KG1 (cell line): ENCODE measurements at places on chromosomes 3 and 15.

DNA sequence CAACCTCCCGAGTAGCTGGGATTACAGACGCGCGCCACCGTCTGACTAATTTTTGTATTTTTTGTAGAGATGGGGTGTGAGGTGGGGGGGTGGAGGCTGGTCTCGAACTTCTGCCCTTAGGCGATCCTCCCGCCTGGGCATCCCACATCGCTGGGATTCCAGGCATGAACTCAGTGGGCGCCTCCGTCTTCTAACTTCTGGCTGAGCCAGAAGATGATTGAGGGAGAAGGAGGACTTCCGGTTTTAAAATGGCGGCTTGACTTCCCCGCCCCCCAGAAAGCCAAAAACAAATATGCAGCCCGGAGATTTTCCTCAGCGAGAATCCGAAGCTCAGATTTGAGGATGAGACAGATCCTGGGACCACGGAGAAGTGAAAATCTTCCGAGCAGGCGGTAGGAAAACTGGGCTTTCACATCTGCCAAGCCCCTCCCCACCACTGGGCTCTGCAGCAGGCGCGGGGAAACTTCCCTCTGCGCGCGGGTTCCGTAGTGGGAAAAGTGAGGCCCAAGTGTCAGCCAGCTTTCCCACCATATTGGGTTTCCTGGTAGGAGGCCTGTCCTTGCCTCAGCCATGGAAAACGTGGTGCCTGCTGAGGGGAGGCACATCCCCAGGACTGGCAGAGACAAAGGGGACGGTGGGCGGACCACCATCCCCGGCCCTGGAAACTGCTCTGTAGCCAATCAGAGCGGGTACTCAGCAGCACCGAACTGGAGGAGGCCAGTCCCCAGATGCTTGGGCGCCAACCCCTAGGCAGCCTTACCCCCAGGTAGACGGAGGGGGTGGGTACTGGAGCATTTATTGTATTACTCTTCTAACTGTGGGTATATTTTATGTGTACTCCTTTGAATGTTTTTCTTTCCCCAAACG lies 17.3 kb downstream of the CHST14 start:
- DNase-seq = no peak

DNA sequence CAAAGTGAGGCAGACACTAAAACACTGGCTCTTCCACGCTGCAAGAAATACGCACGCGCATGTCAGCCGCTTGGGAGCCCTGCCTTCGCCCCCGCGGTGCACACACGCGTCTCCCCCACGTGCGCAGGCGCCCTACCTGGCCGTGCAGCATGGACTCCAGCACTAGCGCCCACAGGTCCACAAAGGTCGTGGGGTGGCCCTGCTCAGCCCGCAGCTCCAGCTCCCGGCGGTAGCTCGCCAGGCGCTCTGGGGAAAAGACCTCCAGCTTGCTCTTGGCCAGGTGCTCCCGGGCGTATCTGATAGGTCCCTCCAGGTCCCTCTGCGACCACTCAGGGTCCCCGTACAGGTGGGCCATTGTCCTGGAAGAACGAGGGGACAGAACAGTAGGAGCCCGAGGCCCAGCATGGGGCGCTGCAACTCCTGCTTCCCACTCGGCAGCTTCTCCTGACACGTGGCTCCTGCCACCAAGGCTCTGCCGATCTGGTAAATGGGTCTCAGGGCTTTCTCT lies 14.9 kb downstream of the PLA2G4D start:
- no peak for DNase-seq

DNA sequence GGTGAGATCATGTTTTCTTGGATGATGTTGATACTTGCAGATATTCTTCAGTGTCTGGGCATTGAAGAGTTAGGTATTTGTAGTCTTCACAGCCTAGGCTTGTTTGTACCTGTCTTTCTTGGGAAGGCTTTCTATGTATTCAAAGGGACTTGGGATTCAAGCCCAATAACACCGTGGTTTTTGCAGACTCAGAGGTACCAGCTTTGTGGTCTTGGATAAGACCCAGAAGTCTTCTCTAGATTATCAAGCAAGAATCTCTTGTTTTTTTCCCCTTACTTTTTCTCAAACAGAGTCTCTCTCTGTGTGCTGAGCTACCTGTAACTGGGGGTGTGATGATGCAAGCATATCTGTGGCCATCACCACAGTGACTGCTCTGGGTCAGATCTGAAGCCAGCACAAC lies 42.7 kb upstream of the CCK start:
- no peak for DNase-seq

- no peak for DNase-seq
Observed at GRCh38 chr3:158127250-158128219, 17.6 kb downstream of the RSRC1 start.

DNA sequence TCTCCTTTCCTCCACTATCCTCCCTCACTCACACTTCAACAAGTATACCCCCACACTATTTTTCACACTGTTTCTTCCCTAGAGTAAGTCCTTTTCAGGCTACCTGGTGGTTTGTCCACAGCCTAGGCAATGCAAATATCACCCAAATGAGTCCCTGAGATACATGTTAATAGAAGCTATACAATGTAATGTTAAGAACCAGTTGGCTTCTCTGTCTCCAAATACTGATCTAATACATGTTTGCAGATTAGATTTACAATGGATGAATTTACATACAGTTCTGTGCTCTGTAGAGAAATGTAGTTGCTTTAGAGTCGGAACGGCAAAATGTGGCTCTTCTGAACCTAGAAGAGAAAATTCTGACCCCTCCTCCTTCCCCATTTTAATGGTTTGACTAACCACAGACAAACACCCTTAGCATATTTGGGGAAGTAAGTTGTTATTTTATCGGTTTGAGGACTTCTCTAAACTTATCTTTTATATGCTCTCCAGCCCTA lies 63.6 kb upstream of the MBNL1 start:
- peak; percentile 74 for DNase-seq

DNA sequence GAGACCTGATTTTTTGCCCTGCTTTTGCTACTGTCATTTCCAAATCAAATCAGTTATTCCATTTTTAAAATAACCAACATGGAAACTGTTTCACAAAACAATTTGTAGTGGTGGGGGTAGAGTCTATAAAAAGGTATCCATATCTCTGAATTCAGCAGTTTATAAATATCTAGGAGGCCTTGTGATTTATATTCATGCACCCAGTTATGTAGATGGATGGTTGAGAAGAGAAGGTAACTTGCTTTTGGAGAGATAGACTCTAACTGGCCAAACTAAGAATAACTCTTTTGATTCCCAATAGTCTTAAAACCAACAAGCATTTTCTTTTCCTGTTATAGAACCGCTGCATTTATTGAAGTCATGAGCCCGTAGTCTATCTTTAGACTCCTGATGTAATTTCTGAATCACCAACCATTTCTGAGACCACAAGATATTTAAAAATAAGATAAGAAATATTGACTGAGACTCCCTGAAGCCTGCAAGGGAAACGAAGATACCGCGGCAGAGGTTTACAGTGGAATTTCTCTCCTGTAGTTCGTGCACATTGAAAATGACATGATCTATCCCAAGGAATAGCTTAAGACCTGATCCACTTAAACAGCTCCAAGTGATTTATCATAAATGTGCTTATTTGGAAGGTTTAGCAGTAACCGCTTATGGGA lies 68.5 kb downstream of the SAMMSON start:
- DNase-seq = no peak

DNA sequence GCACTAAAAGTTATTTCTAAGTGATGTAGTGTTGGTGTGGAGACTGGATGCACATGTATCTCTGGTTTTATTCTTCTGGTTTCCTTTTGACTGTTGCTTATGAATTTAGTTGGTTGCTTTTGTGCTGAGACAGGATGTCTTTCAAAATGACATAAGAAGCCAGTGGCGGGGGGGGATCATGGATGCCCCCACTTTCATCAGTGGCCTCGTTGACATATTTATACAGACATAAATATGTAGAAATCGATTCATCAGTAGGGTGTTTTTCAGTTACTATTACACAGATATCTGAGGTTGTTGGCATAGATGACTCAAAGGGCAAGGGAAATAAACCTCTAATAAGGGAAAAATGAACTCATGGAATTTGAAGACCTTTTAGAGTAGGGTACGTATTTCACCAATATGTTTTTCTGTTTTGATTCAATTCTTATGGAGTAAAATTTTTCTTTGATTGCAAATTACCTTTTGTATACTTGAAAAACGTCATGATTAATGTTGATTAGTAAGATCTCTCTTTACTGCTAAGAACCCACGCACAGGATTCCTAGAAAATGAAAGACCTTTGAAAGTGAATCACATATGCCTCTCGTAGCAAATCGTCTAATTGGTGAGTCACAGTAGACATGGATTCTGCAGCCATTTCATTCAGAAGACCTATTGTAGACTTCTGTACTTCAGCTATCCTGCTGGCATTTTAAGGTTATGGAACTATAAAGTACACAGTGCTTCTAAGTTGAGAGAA lies 97.4 kb upstream of the RBMS3 start:
- no peak for DNase-seq

DNA sequence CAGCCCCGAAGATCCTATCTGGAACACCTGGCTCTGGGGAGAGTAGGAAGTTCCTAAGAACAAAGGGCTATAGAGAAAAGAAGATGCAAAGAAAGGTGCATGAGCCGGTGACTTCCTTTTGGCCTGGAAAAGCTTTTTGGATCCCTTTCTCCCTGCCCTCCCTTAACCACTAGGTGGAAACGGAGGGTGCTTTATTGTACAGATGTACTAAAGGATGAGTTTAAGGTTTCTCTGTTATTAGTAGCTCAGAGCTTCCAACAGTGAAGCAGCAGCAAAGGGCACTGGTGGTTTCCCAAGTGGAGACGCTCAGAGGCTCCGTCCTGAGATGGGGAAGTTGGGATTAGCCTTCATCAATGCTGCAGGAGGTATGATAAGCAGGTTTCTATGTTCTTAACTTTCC lies 5.9 kb upstream of the ADGRG7 start:
- DNase-seq = no peak

DNA sequence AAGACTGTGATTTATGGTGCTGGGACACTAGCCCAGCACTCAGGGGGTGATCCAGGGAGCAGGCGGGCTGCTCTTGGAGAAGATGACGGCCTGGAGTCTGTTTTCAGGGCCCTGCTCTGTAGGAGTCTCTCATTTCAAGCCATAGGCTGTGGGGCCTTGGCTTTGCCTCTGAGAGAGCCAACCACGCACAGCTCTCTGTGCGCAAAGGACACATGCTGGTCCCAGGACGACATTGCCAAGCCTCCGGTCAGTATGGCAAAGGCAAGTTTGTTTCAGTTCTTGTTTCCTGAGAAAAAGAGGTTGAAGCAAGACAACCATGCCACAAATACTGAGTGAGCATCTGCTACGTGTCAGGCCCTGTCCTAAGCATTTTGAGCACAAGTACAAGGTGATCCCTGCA lies 197.1 kb downstream of the EPHB1 start:
- no peak for DNase-seq

DNA sequence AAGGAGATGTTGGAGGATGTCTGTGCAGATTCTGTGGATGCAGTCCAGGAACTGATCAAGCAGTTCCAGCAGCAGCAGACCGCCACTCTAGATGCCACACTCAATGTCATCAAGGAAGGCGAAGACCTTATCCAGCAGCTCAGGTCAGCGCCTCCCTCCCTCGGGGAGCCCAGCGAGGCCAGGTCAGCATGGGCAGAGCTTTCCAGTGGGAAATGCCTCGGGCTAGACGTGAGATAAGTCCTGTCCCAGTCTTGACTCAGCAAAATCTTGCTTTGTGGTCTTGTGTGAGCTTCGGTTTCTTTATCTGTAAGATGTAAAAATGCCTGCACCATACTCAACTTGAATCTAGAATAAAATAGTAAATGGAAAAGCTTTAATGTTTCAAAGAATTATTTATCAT lies 335.1 kb upstream of the UMPS start:
- DNase-seq = no peak
